ENCODE measurements at places on chromosomes 1 and 21. TPM values are rescaled to one million over a fixed set of nuclear protein-coding genes. Genes with fewer than 3 reads are reported as not detected.

- peak; percentile 90 for DNase-seq
Observed at GRCh38 chr1:235068158-235069121, 60.2 kb downstream of the TOMM20 start.

ADCY10 gene
- not detected for polyA plus RNA-seq

ST6GALNAC3 gene
- polyA plus RNA-seq = not detected

- DNase-seq = peak; percentile 60
Observed at GRCh38 chr1:230125640-230126528, 58.8 kb downstream of the GALNT2 start.

CDA gene
- polyA plus RNA-seq = 9.9 TPM

GRCh38 chr1:18426580-18426979 lies 54.1 kb upstream of the KLHDC7A start:
- no peak for DNase-seq

DNA sequence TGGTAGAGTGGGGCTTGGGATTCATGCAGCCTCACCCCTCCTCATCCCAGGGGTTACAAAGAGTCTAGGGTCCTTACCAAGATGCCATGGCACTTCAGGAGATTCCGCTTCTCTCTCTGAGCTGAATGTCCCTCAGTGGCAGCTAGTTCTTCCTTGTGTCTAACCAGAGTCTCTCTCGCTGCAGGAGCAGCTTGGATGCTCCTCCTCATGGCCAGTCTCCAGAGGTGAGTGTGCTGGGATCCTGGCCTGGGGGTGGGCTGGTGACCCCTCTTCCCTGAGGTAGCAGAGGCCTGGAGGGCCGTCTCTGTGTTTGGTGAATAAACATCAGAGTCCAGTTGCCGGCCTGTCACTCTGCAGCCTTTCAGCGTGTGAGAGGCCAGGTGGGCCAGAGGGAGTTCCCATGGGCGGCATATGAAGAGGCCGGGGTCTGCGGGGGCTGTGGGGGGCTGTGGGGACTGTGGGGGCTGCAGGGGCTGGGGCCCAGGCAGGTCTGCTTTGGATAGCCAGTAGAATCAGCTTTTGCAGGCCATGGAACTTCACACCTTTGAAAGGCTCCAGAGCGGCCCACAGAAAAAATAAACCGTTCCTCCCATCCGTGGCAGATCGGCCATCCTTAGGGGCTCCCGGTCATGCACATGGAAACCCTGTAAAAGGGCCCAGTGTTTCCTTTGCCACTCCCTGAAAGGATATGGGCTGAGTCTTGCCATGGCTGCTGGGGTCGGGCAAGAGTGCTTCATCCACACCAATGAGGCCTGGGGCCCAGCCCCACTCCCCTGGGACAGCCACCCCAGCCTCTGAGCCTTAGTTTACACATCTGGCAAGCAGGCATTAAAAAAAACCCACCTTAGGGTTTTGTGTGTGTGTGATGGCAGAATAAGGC lies 256.4 kb downstream of the FOXD2 start:
- no peak for DNase-seq

CYYR1 gene
- polyA plus RNA-seq = 0.19 TPM

DNA sequence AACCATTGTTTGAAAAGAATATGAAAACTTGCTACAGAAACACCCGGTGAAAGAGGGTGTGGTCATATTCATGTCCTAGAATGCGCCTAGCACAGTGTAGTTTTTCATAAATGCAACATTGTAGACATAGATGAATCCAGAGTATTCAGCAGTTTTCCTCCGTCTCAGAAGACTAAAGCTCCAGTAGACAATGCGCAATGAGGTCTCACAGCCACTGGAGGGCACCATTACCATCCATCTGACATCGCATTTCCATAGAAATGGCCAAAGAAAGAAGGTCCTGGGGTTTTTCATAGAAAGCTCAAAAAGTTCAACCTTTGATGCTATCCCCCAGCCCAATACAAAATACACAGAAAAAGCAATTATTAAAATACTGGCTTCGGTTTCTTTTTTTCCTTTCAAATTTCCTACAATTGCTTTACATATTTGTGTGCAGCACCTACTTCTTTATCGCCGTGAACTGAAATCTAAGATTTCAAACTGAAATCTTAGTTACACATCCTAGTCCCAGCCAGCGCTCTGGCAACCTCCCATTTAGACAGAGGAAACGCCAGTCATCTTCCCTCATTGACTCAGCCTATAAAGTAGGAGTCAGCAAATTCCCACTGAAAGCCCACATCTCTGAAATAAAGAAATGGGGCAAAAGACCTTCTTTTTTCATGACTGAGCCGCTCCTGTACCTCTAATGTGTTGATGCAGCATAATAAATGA lies 3.9 kb upstream of the CD58 start:
- DNase-seq = peak; percentile 78

- DNase-seq = no peak
Observed at GRCh38 chr1:7613851-7614205, 157.3 kb upstream of the VAMP3 start.

DNA sequence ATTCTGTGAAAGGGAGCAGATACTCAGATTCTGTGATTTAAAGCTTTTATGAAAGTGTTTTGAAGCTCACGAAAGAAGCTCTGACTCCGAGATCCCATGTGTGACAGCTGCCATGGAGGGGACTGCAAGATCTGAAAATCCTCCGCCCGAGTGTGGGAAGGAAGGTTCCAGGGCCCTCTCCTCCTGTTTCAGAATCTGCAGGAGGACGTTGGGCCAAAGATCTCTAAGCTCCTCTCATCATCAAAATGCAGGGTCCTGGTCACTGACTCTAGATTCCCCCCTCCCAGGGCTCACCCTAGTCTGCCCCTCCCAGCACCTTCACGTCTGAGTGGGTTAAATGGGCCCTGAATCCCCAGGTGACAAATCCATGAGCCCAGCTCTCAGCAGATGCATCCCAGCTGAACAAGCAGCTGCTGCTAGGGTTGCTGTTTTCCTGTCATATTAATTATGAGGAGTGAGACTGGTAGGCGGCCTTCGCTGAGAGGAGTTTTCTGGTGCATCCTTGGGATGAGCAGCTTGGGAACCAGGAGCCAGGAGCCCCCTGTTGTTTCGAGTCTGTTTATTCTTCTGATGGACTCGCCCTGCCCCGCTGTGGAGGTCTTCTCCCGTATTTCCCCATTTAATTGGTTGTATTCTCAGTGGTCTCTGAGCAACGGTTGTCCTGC lies 402.0 kb downstream of the MATN1 start:
- no peak for DNase-seq

DNA sequence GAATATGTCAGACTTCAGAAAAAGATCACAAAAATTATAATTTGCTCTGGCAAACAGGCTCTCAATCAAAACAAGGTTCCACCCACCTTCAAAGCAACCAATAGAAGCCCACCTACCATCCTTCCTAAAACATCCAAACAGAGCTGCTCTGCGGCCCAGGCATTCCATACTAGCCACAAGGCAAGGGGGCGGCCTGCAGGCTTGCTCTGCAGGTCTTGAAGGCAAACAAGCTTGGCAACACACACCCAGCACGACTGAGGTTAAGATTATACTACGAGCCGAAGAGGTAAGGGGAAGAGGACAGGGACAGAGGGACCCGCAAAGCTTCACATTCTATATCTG lies 207.3 kb downstream of the SLC45A1 start:
- DNase-seq = peak; percentile 61

CBS gene
- 118 TPM for polyA plus RNA-seq

DNA sequence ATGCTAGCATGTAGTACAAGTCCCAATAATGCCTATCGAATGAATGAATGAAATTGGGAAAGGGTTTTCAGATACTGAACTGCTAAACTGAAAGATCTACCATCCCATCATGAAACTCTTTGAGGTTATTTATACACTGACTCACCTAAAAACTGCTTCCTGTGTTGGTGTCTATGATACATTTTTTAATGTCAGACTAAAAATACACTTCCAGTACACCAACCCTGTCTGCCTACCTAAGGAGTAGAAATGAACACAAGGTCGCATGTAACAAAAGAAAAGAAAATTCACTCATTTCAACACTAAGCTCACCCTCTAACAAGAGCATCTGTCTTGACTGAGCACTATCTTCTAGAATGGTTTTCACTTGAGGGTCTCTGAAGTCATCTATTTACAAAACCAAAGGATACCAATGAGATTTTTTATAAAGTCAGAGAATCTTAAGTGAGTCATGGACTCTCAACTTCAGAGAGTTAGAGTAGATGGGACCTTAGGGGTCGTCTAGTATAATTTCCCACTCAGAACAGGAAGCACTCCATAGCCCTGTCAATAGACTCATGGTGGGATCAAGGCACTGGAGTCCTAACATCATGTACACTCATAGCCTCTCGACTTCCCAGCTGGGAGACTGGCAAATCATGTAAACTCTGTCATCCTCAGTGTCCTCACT lies 53.4 kb downstream of the WLS start:
- DNase-seq = peak; percentile 47

CFHR5 gene
- not detected for polyA plus RNA-seq

DNA sequence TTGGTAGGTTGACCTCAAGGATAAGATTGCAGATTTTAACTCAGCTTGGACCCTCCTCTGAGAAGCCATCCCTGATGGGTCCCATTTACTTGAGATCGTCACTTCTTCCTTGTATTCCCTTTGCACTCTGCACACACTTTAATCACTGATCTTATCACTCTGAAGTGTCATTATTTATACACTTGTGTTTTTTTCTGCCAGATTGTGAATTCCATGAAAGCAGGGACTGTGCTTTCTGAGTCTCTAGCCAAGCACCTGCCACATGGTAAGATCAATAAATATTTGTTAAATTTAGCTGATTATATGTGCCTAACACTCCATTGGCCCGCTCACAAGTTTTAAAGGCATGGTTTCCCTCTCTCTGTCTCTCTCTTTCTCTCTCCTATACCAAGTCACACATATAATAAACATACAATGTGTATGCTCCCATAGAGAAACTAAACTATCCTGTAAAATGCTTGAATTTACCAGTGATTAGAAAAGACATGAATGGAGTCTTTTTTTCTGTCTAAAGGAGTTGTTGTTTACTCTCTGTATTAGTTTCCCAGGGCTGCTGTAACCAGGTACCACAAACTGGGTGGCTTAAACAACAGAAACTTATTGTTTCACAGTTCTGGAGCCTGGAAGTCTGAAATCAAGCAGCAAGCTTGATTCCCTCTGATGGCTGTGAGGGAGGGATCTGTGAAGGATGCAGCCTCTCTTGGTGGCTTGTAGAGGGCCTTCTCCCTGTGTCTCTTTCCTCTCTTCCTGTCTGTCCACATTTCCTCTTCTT lies 105.2 kb upstream of the GADD45A start:
- DNase-seq = no peak

ANGPTL3 gene
- not detected for polyA plus RNA-seq

GRCh38 chr1:202577381-202577780 lies 132.9 kb downstream of the SYT2 start:
- DNase-seq = peak; percentile 57

ATP1A2 gene
- 0.30 TPM for polyA plus RNA-seq

GRCh38 chr21:24372506-24372905 lies 1234.8 kb downstream of the MRPL39 start:
- DNase-seq = no peak

SLC2A5 gene
- 0.25 TPM for polyA plus RNA-seq
